ENCODE measurements at places on chromosomes 16 and 17.

DNA sequence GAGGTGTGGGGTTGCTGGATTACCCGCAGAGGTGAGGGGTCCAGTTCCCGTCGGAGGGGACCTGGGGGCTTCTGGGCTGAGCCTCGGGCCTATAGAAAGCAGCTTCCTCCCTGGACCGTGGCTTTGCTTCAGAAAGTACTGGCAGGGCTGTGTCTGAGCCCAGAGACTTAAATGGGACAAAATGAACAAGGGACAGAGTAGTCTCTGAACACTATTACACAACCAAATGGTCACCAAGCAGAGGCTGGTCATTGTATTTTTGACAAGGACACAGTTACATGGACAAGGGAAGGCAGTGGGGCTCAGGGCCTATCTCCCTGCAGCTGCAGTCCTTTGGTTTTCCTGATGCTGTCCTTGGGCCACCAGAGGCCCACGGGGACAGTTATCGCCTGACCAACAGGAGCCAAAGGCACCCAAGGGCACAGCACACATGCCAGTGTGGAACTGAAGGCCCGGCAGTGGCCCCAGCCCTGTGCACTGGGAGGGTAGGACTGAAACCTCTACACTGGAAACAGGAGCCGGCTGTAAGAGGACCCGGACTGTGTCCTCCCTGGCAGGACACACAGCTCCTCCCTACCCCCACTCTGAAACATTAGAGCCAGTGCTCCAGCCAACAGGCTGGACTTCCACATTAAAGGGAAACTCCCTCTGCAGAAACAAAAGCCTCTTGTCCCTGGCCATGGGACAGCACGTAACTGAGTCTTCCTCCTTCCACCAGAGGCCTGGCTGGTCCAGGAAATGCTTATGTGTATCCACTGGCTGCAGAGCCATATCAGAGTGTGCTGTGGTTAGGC, 26.0 kb upstream of the ERN1 start:
- DNase-seq = no peak

GRCh38 chr16:72224260-72224768, 52.4 kb upstream of the PMFBP1 start:
- DNase-seq = no peak

GRCh38 chr17:75327757-75328156, 38.5 kb upstream of the SLC25A19 start:
- no peak for DNase-seq

- DNase-seq = peak; percentile 83
Observed at GRCh38 chr17:77542551-77543490, 402.1 kb downstream of the SEC14L1 start.

- DNase-seq = no peak
Observed at GRCh38 chr17:73482251-73482716, 162.0 kb downstream of the SDK2 start.

DNA sequence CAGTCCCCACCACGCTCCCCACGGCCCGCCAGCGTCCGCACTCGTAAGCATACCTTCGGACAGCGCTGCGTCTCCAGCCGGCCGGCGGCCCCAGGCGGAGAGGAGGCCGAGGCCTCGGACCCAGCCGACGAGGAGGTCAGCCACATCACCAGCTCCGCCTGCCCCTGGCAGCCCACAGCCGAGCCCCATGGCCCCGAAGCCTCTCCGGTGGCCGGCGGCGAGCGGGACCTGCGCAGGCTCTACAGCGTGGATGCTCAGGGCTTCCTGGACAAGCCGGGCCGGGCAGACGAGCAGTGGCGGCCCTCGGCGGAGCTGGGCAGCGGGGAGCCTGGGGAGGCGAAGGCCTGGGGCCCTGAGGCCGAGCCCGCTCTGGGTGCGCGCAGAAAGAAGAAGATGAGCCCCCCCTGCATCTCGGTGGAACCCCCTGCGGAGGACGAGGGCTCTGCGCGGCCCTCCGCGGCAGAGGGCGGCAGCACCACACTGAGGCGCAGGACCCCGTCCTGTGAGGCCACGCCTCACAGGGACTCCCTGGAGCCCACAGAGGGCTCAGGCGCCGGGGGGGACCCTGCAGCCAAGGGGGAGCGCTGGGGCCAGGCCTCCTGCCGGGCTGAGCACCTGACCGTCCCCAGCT, 4.9 kb downstream of the TPSG1 start:
- no peak for DNase-seq

GRCh38 chr17:4159761-4160160, 16.8 kb downstream of the CYB5D2 start:
- no peak for DNase-seq

DNA sequence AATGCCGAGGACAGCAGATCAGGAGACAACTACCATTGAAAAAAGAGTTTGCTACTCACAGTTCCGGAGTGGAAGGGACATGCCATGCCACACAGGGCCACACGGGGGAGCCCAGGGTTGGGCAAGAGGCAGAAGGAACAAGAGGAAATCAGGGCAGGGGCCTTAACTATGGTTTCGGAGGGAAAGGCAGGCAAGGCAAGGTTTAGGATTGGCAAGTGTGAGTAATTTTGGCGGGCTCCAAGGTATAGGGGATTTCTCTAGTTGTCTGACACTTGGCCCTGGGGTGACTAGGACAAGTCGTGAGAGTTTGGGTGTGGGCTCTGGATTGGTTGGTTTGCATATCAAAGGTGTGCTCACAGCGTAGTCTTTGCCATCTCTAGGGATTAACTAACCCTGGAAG, 27.0 kb upstream of the NTN1 start:
- DNase-seq = no peak

GRCh38 chr17:49616086-49616485, 40.4 kb downstream of the NXPH3 start:
- no peak for DNase-seq

- DNase-seq = no peak
Observed at GRCh38 chr17:2028234-2028614, 1.7 kb upstream of the DPH1 start.

DNA sequence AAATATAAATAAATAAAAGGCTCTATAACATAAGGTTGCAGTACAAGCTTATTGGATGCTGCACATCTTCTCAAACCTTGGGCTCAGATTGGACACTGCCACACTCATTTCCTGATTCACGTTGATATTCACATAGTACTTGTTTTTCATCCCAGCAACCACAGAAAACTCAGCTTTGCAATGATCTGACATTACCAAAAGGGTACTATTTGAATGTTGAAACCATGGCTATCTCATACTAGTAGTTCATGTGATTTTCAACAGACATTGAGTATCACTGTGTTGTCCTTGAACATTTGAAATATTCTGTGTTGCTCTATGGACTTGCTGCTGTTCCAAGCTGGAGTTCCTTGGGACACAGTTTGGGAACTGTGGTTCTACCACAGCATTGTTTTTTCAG, 14.0 kb upstream of the DDX52 start:
- no peak for DNase-seq

GRCh38 chr17:208429-208828, 27.0 kb upstream of the DOC2B start:
- DNase-seq = no peak

GRCh38 chr17:80097844-80098691, 3.3 kb upstream of the GAA start:
- DNase-seq = no peak
